ENCODE measurements at places on chromosomes 3 and 15.

DNA sequence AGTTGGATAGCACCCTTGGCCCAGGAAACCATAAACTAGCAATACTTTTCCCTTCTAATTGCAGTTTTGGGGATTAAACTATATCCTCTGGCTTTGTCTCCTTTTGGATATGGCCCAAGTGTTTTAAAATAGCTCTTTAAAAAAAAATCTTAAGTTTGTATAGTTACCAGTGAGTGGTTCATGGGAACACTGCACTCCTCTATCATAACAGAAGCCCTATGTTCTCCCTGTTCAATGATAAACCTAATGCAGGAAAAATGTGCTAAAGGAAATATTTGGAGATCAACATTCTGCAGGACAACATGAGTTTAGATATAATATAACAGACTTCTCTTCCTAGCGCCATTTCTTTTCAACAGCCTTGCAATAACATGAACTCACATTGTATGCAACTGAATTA lies 13.1 kb downstream of the MRPL47 start:
- no peak for DNase-seq

DNA sequence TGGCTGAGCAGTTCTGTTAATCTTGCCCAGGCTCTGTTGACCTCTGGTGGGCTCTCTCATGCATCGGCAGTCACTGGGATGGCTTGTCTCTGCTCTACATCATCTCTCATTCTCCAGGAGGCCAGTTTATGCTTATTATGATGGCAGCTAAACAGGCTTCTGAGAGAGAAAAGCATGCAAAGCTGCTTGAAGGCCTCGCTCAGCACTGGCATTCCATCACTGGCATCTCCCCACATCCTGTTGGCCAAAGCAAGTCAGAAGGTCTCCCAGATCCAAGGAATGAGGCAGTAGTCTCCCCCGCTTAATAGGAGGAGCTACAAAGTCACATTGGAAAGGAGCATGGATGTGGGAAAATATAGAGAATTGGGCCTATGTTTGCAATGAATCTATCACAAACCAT lies 212.6 kb downstream of the ZNF621 start:
- DNase-seq: no peak

- DNase-seq: no peak
These were observed 189.4 kb upstream of the CHRM5 start for GRCh38 chr15:33778852-33779251.

DNA sequence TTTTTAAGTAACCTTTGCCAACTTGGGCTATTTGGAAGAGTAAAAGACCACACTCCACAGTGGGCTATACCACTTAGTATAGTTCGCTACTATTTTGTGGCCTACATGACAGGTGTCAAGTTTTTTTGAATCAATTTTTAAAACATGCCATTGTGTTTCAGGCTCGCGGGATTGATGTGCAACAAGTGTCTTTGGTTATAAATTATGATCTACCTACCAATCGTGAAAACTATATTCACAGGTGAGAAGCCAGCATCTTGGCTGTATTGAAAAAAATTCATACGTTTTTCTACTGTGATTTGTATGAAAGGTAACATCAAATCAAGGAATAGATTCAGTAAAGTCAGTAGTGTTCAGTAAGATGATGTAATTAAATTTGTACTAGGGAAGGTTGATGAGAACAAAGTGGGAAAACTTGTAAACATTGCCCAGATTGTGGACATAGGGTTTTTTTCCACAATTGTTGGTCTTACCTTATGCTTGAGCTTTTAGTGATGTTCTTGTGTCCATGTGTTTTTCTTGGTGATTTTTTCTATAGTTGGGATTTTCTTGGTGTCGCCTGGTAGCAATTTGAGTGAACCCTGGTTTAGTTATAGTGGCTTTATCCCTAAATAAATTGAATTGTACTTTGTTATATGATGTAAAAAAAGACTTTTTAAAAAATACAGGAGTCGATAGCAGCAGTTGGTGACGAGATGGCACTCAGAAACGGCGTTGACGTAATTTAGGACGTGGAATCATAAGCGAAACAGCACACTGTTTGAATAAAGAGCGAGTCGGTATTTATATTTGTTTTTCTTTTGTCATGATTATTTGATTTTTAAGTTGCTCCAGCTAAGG lies 4.5 kb downstream of the EIF4A2 start:
- no peak for DNase-seq

- DNase-seq: no peak
These were observed 37.1 kb downstream of the ZIC4 start for GRCh38 chr3:147369231-147369630.

- no peak for DNase-seq
These were observed 1.4 kb downstream of the LTF start for GRCh38 chr3:46463120-46463867.
